Activated CD4-positive, alpha-beta T cell treated with anti-CD3 and anti-CD28 coated beads, Interleukin-2, amount 10 ng/mL, durations not matched to agents 24 days and 14 days (primary cell): ENCODE measurements at places on chromosomes 11 and 22. TPM values are rescaled to one million over a fixed set of nuclear protein-coding genes. Genes with fewer than 3 reads are reported as not detected.

The TMEM191B gene
- total RNA-seq: not detected in 2 replicates

DNA sequence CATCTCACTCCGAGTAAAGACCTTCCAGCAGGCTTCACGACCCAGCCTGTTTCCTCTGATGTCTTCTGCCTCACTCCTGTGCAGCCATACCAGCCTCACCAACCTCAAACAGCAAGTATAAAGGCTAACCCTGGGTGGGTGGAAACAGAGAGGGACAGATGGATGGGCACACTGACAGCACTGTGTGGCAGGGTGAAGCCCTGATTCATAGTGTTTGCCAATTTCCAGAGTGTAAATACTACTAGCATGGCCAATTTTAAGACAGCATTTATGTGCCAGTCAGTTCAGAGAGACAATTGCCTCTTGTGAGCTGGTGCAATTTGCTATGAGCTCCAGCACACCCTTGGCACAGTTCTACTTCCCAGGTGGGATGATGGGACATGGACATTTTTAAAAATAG lies 21.5 kb downstream of the TST start:
- DNase-seq: no peak

DNA sequence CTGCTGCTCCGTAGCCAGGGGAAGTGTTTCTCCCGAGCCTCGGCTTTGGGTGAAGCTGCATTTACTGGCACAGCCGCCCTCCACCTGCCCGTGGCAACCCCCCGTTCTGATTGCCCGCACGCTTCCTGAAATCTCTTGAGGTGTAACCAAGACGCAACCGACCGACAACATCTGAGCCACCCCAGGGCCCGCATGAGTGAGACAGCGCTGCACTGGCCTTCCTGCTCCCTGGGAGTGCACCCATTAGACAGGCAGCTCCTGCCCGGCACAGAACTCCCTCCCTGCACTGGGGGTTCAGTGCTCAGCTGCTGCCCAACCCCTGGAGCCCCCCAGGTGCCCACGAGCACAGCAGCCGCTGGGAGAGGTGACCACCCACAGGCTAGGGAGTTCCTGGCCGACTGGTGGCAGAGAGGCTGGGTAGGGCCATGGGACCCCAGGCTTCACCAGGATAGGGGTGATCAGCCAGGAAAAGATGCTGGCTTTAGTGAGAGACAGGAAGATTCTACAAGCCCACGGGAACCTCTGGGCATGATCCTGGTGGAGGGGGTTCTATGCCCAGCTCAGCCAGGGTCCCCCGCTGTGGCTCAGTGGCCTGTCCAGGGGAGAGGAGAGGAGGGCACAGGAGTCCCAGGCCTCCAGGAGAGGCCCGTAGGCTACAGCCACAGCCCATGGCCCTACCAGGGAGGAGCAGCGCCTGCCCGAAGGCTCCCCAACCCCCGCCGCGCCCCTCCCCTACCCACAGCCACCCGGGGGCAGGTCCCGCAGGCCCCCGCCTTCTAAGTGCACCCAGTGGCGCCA lies 14.6 kb downstream of the PLXNB2 start:
- DNase-seq: no peak

DNA sequence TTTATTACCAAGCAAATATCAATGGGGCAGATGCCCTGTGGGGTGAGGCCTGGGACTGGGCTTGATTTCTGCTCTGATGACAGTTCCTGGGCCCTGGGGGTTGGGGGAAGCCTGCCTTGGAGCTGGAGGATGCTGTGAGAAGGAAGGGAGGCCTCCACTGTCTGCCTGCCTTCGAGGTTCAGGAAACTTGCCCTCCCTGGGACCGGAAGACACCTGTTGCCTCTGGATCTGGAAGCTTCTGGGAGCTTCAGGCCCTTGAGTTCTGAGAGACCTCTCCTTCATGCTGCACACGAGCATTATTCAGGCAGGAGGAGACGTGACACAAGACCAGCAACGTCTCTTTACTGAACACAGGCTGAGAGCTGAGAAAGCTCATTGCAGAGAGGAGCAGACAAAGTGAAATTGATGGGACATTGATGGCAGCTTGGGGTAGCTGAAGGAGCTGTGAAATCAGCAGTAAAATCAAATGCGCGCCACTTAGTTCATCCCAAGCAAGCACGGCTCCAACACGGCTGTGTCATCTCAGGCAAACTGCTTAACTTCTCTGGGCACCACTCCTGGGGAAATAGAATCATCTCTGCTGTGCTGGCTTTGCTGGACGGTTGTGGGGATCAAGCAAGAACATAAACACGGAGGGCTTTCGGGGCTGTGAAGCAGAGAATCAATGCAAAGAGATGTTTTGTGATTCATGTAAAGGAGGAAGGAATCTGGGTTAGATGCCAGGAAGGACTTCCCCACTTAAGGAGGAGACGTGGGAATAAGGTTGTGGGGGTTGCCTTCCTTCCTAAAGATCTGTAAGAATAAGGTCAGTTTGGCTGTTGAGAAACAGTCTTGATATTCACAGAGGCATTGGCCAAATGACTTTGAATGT lies 64.5 kb downstream of the TP53I11 start:
- DNase-seq: no peak
